NCI-H187 (cell line): ENCODE measurements at places on chromosomes 1 and 21.

DNA sequence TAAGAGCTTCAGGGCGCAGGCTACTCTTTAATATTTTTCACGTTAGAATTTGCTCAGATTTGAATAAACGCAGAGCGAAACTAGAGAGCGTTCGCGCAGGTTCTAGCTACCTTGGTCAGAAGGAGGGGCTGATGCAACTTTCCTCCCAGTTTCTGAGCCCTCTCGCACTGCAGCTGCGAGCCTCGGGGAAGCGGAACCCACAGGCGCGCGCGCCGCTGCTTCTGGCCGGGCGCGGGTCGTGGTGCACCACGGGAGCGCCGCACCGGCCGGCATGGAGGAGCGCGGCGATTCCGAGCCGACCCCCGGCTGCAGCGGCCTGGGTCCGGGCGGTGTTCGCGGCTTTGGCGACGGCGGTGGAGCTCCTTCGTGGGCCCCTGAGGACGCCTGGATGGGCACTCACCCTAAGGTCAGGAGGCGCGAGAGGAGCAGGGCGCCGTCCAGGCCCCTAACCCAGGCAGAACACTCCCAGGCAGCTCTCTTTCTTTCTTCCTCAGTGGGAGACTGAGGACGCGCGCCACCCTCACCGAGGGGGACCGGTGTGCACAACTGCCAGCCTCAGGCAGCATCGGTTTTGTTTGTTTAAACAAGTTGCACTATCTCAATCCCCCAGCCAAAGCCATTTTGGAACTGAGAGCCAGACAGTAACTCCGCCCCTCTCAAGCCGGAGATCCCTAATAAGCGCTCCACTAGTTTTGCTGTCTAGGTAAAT, at the start of gene TSEN15:
Gene TSEN15, plus strand, starts transcription at position 246 of the 709 bp plus-strand sequence. Its CDS starts 26 bp downstream, at position 272.
- peak; percentile 77 for DNase-seq

GRCh38 chr1:25021591-25022215, 91.6 kb upstream of the RUNX3 start:
- DNase-seq, result no peak

- DNase-seq, result no peak
These were observed 33.1 kb downstream of the KIAA0319L start for GRCh38 chr1:35524106-35524505.

DNA sequence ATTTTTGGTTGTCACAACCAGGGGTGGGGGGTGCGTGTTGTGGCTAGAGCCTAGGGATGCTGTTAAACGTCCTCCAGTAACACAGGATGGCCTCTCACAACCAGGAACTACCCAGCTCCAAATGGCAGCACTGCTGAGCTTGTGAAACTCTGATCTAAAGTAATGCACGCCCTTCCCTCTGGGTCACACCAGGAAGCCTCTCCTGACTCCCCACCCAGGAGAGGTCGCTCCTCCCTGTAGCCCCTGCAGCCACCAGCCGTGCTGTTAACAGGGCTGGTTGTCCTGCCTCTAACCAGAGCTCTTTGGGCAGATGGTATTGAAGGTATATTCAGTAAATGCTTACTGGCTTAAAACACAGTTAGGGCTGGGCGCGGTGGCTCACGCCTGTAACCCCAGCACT, 73.2 kb downstream of the NKAIN1 start:
- no peak for DNase-seq

DNA sequence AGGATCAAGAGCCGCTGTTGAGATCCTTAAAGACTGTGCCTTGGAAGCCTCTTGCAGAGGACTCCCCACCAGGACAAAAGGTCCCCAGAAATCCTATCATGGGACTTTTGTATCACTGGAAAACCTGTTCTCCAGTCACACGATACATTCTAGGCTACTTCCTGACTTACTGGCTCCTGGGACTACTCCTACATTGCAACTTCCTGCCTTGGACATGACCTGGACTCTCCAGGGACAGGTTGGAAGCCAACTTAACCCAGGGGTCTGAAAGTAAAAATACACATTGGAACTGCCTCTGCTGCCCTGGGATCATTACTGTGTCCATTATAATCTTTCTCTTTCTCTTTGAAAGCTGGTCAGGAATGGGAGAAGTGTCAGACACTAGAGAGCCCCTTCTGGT, 9.9 kb downstream of the PIGV start:
- DNase-seq, result no peak

DNA sequence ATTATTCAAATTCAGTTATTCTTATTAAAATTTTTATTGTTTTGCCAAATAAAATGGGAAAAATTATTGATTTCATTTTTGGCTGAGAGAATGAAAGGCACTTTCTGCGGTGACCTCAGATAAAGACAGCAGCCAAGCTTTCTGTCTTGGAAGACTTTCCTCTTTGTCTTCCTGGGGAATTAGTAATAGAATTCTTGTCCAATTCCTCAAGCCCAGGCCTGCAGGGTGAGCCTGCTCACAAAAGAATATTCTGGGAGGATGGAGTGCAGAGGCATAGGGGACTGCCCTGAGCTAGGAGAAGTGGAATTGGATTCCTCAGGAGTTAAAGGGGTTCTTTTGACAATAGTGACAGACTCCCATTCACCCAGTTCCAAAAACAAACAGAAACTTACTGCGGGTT, 614.5 kb upstream of the ADGRL2 start:
- no peak for DNase-seq

- DNase-seq, result no peak
These were observed 14.9 kb downstream of the NTPCR start for GRCh38 chr1:232965124-232965911.

DNA sequence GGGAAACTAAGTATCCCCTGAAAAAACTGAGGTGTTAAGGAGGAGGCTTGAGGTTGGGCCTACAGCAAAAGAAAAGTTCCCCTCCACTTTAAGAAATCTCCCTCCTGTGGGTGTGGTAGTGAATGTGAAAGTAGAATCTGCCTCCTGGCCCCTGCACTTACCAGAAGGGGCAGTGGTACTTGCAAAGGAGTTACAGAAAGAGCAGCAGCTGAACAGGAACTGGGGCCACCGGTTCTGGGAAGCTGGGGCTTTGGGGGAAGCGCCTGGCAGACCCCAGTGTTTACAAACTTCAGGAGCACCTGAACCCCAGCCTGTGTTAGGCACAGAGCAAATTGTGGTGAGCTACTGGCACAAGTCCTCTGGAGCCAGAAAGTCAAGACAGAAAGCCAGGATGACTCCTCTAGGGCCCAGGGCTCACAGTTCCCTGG, 250.2 kb upstream of the FGGY start:
- DNase-seq, result no peak

GRCh38 chr21:34282223-34282622, 81.6 kb upstream of the KCNE2 start:
- DNase-seq, result no peak

DNA sequence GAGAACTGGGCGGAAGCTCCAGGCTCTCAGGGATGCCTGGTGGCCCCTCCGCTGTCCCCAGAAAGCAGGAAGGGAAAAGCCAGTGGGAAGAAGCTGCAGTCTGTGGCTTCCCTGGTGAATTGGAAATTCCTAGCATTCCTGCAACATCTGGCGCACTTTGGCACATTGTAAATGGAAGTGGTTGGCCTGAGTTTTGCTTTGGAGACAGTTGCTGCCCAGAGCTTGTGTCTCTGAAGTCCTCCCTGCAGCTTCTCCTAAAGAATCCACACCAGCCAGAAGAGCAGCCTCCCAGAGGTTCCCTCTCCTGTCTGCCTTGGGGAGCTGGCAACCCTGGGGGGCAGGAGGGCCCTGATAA, 48.2 kb downstream of the ARHGEF10L start:
- no peak for DNase-seq

GRCh38 chr1:91894036-91894761, 8.2 kb upstream of the TGFBR3 start:
- no peak for DNase-seq

GRCh38 chr1:96968541-96968940, 247.0 kb downstream of the PTBP2 start:
- no peak for DNase-seq

GRCh38 chr1:207750631-207751305, 1.1 kb upstream of the CD46 start:
- DNase-seq, result no peak

GRCh38 chr1:196152975-196153374, 455.3 kb downstream of the KCNT2 start:
- DNase-seq, result no peak

DNA sequence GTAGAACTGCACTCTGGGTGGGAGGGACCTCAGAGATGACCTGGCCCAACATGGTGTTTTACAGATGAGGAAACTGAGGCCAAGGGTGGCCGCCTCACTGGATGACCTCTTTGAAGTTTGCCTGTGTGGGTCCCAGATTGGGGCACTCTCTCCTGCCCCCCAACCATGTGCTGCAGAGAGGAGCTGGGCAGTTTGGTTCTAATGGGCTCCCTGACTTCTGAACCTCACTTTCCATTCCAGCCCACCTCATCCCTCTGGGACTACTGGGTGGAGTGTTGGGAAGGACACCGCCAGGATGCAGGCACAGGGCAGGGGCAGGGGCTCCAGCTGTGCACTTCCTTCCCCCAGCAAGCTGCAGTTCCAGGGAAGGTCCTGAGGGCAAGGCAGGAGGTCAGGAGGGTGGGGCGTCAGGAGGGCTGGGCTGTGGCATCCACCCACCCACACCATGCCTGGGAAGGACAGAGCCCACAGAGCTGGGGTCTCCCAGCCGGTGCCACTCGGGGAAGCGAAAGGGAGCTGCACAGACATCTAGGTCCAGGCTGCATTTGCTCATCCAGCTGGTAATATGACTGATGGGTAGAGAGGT, 10.3 kb upstream of the EPS8L3 start:
- no peak for DNase-seq

DNA sequence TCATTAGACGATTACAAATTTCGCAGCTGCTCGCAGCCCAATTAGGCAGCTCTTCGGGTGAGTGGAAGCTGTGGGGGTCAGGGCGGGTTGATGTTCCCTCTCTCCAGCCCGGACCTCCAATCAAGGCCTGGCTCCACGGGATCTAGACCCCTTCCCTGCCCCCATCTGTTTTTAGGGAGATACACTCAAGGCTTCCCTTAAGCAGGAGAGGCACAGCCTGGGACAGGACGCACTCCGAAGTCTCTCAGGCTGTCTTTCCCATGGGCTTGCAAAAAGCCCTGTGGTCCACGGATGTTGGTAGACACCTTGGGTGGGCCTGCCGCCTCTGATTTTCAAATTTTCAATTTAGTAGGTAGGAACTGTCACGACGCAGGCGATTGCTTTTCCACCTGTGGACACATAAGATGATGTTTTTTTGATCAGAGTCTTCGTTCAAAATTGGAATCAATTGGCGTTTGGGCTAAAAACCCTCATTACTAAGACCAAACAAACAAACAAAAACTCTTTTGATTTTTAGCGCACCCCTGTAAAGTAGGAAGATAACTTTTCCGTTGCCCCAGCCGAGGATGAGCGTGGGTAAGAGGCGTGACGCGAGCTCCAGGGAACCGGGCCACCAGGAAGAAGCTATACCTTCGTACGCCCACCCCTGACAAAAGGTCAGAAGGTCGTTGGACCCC, 2.5 kb upstream of the LHX8 start:
- no peak for DNase-seq
